ENCODE measurements at places on chromosomes 12 and 14.

GRCh38 chr12:63874897-63875480, 30.5 kb downstream of the SRGAP1 start:
- no peak for DNase-seq

GRCh38 chr12:68612202-68612601, 1.5 kb downstream of the RAP1B start:
- no peak for DNase-seq

DNA sequence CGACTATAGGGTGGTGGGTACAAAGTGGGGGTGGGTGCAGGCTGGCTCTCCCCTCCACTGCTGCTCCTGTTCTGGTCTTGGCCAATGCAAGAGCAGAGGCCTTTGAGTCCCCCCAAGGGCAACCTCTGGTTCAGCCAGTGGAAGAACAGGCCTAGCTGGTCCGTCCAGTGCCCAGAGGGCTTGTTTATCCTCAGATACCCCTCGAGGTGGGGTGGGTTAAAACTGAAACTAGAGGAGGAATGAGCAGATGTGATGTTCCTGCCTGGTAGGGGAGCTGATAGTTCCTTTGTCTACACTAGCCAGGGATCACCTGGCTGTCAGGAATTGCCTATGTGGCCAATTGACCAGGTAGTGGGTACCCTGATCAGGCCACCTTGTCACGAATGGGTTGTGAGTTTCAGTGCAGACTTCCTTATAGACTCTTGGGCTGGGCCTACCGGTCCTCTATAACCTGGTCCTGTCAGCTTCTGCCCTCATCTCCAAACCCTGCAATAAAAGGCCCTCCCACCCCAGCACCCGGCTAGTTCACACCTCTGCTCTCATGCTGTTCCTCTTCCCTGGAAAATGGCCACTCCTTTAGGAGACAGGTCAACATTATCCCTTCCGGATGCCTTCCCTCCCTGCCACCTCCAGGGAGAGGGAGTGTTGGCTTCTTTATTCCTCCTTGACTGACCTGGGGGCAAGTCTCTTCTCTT, 10.7 kb upstream of the HSP90AA1 start:
- DNase-seq: no peak

- no peak for DNase-seq
Measured at GRCh38 chr14:59265808-59266207, 77.3 kb downstream of the DAAM1 start.

- no peak for DNase-seq
Measured at GRCh38 chr12:96212456-96213375, 18.5 kb downstream of the ELK3 start.

Measured in activated T-helper 1 cell treated with anti-CD3 and anti-CD28 coated beads, Interleukin-12 subunit alpha, Interleukin-12 subunit beta, Interleukin-2, Interleukin-4 antibody, amounts not matched to agents 30 ng/mL and 10 ng/mL and 1 ng/mL, durations not matched to agents 14 hours and 24 hours and 36 hours (primary cell).